Fibroblast of skin of left biceps (primary cell): ENCODE measurements at places on chromosomes 5 and 9.

DNA sequence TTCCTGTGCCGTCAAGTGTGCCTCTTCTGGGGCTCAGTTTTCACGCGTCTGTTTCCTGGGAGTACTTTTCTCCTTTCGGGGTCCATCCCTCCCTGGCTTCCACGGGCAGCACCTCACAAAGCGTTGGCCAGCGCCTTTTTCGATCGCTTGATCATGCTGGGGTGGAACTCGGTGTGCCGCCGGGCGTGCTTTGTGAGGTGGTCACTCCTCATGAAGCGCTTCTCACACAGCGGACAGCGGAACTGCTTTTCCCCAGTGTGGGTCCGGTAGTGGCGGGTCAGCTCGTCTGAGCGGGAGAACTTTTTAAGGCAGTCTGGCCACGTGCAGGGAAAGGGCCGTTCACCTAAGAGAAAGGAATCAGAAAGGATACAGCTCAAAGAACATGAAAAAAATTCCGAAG, 26.8 kb downstream of the KLF9 start:
- DNase-seq: no peak

DNA sequence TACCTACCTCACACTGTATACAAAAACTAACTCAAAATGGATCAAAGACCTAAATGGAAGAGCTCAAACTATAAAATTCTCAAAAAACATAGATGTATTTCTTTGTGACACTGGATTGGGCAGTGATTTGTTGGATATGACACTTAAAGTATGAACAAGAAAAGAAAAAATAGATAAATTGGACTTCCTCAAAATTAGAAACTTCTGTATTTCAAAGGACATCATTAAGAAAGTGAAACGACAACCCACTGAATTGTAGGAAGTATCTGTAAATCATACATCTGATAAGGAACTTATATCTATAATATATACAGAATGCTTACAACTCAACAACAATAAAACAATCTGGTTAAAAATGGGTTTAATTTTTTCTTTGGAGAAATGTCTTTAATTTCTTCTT, 96.7 kb downstream of the NRG2 start:
- DNase-seq: no peak

DNA sequence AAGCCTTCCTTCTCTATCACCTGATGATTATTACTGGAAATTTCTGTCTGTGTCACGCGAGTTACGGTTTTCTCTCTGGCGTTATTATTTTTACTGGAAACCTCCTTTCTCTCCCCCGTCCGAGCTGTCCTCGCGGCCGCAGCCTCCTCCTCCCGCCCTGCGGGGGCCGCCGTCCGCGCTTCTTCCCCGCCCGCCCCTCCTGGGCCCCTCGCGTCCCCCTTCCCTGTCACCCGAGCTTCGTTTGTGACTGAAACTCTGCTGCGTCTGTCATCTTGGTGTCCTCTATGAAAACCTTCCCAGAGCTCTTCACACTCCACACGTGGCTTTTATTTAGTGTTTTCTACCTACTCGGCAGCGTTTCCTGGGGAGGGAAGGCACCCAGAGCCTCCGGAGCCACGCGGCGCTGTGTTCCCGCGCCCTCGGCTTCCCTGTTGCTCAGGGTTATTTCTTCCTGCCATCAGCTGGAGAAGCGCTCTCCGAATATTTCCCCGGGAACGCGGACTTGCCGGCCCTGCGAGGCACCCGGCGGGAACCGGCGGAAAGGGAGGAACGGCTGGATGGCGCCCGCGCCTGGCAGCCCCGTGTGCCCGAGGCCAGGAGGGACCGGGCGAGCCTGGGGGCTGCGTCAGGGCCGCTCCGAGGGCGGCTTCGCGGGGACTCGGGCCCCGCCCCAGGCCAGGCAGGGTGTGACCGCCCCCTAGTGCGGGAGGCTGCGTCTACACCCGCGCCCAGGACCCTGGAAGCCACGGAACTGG, 33.9 kb downstream of the TRIP13 start:
- DNase-seq: no peak

- no peak for DNase-seq
These were observed 6.1 kb upstream of the FOXB2 start for GRCh38 chr9:77013206-77013931.

GRCh38 chr5:83220331-83220730, 143.0 kb downstream of the XRCC4 start:
- DNase-seq: no peak
